ENCODE measurements at places on chromosomes 13 and 19.
A peak's percentile ranks its signal among the peaks of the same experiment; 100 is the strongest.

GRCh38 chr19:10290876-10291553, 1.3 kb downstream of the ICAM5 start:
- no peak for DNase-seq

- DNase-seq, result no peak
These were observed 991 bp downstream of the ABHD17A start for GRCh38 chr19:1884291-1884718.

DNA sequence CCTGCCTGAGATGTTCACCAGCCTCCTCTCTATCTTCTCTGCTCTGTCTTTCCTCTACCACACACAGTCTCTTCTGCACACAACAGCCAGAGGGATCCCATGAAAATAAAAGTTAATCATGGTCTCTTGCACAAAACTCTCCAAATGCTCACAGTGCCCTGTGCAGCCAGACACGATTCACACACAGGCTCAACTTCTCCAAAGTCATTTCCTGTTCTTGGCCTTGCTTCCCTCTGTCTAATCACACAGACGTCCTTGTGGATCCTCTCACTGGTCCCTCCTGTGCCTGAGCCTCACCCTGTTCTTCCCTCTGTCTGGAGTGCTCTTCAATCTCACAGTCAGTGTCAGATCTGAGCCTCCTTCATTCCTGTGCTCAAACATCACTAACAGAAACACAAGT, 7.8 kb downstream of the SIGLEC12 start:
- DNase-seq, result no peak

- DNase-seq, result no peak
These were observed 27.3 kb downstream of the MYCBP2 start for GRCh38 chr13:77299587-77299986.

DNA sequence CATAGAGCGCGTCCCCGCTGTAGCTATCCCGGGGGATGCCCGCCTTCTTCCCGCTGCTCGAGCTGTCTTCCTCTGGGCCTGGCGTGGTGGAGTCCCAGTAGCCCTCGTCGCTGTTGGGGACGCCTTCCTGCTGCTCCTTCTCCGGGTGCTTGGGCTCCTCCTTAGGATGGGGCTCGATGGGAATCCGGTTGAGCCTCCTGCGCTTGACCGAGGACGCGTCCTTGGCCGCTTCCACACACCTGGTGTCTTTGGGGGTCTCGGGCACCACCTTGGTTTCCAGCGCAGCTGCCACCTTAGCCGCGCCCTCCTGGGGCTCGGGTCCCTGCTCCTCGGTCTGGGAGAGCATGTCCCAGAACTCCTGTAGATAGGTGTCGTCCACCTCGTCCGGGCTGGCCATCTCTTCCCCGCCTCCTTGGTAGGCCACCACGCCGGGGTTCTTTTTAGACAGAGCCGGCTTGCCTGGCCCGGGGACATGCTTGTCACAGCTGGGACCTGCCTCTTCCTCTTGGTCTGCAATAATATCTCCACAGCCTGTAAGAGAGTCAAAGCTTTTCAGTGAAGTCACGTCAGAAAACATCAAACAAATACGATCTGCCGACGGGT, 2.0 kb downstream of the AMER2 start:
- no peak for DNase-seq

DNA sequence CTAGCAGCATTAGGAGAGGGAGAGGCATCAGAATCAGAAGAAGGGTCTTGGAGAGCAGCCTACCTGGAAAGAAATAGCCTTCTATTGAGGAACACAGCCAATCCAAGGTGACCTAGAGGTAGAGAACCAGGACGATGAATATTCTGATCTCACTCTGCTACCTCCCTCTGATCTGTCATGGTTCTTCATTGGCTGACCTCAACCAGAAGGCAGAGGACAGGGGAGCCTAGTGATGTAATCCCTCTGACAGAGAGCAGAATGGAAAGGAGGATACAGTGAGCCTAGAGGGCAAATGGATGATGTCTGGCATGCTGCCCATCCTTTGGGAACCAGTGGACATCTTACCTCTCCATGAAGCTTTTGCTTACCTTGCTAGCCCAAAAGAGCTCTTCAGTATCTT, 3.6 kb downstream of the ZNF507 start:
- no peak for DNase-seq

GRCh38 chr19:7506385-7507328, 9.2 kb upstream of the ZNF358 start:
- DNase-seq, result peak; percentile 89

GRCh38 chr13:43170506-43170905, 147.1 kb downstream of the DNAJC15 start:
- DNase-seq, result no peak

GRCh38 chr13:95193509-95194230, 107.6 kb downstream of the ABCC4 start:
- DNase-seq, result no peak

DNA sequence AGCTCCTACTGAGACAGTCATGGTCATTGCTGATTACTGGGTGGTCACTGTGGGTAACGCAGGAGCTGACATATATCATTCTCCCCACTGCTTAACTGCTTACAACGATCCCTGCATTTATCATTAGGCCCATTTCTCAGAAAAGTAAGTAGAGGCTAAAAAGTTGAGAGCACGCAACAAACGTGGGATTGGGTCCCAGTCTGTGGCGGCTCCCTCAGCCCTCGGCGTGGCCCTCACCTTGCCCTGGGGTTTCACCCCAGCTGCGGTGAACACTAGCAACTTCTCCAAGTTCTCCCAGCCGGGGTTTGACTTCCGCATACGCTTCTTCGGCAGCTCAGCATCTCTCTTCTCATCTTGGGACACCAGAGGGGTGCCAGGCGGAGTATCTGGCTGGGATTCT, 2.5 kb downstream of the PNKP start:
- DNase-seq, result no peak

DNA sequence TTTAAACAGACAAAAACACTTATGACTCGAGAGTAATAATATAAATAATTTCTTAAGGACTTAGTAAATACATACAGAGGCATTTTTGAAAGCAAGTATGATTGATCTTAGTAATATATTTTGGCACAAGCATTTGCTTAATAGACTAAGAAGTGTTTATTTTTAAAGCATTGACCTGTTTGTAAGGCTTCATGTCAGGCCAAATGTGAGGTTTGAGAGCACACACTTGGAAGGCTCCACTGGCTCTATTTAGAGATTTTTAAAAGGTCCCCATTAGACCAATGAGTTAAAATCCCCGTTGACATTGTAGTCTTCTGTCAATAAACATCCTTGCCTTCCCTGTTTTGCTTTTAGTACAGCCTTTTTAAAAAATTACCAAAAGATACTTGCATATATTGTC, 50.4 kb downstream of the ATP8A2 start:
- no peak for DNase-seq

- no peak for DNase-seq
These were observed 1952.0 kb downstream of the OLFM4 start for GRCh38 chr13:54980651-54981050.

DNA sequence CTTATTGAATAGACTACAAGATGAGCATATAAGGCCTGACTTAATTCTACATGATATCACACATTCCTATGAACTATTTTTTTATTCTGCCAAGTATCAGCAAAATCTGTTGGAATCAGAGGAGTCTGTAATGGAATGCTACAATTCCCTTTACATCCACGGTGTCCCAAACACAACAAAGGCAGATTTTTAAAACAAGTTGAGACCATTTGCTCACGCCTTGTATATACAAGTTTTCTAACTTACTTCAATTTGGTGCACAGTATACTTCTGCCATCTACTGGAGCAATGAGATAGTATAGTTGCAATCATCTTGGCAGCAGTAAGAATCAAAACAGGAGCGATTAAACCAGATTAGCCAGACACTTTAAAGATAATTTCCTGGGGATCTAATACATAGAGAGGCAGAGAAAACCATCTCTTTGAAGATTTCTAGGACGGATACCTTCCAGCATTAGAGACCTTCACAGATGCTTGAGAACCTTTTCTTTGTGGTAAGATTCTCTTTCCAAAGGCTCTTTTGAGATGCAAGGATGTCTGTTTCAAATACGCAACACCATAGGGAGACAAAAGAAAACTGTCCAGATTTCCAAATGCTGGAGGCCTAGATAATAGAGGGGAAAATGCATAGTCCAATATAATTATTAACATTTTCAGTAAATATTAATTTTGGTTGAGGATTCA, 302.0 kb upstream of the MIR17HG start:
- peak; percentile 14 for DNase-seq

GRCh38 chr13:39597838-39598237, 5.2 kb downstream of the LHFPL6 start:
- DNase-seq, result peak; percentile 46

DNA sequence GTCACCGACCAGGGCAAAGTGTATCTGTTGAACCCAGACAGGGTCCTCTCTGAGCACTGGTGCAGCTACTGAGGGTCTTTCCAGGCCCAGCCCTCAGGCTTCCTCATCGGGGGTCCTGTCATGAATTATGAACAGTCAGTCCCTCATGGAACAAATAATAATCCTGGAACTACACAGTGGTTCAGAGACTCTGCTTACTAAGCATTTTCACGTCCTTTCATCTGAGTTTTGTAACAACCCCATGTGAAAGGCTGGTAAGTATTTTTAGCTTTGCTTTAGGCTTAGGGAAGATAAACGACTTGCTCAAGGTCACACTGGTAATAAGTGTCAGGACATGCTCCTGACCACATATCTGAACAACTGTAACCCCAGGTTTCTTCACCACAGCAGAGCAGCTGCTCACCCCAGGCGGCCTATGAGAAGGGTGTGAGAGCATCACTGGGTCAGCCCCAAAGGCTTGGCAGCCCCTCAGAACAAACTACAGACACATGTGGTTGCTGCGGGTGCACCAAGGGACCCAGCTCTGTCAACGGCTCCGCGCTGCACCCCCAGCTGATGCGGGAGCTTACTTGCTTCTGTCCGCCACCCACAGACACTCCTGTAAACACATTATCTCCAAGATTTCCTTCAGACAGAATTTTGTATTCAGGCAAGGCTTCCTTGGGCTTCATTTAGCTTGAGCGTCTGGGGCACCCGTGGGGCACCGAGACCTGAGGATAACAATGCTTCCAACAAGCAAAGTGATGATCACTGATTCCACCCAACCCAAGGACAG, 19.4 kb upstream of the GSX1 start:
- DNase-seq, result no peak

DNA sequence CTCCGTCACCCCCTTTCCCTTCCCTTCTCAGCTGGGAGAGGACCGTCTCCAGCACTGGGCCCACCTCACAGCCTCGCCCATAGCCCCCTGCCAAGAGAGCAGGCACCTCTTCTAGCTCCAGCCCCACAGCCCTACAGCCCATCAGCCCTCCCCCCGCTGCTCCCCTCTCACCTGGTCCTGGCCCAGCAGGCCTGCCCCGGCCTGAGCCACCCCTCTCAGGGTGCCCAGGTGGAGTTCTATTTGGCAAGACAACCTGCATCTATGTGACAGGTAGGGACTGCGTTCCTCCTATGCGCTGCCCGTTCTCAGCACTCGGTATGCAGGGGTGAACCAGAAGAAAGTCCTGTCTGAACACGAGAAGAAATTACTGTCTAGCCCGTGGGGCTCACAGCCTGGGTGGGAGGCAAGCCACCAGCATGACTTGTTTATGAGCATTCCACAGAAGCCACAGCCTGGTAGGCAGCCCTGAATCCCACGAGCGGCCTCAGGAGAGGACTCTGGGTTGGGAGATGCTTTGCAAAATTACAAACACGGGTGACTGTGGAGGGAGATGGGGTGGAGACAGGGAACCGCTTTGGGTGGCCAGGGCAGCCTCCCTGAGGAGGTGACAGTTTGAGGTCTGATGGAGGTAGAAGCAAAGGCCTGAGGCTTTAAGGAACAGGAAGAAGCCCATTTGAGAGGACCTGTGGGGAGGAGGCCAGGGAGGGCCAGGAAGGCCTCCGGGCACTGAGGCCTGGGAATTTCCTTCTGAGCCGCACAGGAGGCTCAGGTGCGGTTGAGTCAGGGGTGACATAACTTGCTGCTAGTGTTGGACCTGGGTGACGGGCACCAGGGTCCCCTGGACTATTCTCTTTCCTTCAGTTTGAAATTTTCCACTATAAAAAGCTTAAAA, 1.2 kb upstream of the PLEKHF1 start:
- no peak for DNase-seq

DNA sequence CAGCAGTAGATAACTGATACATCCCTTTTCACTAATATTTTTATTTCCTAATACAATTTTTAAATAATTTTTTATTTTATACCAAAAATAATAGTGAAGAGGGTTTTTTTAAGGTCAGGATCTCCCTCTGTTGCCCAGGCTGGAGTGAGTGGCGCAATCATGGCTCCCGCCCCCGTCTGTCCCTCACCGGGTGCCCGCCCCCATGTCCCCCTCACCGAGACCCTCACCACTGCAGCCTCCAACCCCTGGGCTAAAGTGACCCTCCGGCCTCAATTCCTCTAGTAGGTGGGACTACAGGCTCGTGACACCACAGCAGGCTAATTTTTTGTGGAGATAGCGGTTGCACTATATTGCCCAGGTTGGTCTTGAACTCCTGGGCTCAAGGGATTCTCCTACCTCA, 17.8 kb upstream of the ZNF846 start:
- no peak for DNase-seq

DNA sequence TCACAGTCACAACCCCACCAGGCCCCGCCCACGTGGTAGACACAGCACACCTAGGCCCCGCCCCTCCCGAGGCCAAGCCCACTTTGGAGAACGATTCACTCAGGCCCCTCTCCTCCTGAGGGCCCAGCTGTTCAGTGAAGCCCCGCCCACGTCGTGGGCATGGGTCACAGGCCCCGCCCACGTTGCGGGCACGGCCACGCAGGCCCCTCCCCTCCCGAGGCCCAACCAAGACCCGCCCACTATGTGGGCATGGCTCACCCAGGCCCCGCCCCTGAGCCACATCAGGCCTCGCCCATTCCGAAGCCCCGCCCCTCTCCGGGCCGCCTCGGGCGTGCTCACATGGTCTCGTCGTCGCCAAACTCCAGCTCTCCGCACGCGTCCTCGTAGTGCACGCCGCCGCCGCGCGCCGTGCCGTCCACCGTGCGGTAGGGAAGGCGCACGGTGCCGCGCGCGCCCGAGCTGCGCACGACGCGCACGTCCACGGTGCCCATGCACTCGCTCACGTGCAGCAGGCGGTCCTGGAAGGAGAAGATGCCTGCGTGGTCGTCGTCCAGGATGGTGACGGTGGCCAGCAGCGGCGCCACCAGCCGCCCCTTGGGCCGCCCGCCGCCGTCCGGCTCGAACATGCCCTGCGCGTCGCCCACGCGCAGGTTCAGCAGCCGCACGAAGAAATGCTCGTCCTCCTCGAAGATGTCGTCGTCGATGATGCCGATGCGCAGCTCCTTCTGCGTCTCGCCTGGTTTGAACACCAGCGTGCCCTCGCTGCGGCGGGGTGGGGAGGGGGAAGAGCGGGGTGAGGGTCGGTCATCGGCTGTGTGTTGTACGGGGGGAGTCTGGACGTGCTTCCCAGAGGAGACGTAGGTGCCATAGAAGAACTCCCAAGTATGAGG, 24.0 kb downstream of the SLC8A2 start:
- DNase-seq, result peak; percentile 49

DNA sequence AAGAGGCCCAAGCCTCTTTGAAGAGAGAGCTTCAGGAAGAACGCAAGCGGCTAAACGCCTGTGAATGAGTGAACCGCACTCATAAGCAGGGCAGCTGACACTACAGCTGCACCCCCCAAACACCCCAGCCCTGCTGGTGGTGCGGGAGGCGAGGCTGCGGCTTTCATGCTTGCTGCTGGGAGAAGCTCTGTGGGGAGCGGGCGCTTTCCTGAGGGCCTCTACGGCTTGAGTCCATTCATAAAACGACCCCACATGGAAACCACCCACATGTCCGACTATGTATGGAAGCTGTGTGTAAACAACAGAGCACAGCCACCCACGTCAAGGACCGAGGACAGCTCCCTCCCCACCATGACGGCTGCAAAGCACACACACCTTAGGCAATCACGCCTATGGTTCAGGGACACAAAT, 5.5 kb downstream of the AP3D1 start:
- no peak for DNase-seq
